Thyroid gland (tissue), 4 donors: ENCODE measurements at places on chromosomes 2 and 18. TPM values are rescaled to one million over a fixed set of nuclear protein-coding genes. Genes with fewer than 3 reads are reported as not detected.
A peak's percentile ranks its signal among the peaks of the same experiment; 100 is the strongest.

ALPP gene
- not detected for total RNA-seq

- H3K36me3 ChIP-seq: no peaks in the 10 kb centered on the region
- H3K27me3 ChIP-seq: no peaks in the 10 kb centered on the region
- H3K4me1 ChIP-seq: peaks cover 6% of the 10 kb centered on the region
- H3K4me3 ChIP-seq: no peak overlapping the region
- DNase-seq: peak; percentile 76
Measured at GRCh38 chr18:10035281-10035991, 121.6 kb downstream of the VAPA start.

DNA sequence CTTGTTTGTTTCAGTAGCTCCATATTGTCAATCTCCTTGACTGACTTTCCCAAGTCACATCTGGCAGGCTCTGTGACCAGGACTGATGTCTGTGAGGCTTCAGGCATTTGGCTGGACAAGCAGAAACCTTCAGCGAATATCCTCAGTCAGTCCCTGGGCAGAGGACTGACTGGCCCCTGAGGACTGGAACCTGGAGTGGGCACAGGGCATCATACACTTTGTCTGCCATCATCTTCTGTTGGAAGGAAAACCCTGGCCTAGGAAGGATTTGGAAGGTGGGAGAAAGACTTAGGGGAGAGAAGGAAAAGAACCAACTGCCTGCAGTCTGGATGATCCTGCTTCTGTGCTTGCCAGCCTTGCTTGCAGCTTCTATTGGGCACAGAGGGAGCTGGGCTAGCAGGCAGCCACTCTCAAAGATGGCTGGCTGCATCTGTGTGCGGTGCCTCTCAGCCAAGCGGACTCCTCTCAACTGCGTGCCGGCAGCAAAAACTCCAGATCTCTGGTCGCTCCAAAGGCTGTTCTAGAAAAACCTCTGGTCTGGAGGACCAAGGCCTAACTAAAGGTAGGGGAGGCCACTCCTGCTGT lies 126.8 kb downstream of the MARCHF4 start:
- no peaks in the 10 kb centered on the region for H3K36me3 ChIP-seq
- DNase-seq: no peak
- no peaks in the 10 kb centered on the region for H3K4me1 ChIP-seq
- no peak overlapping the region for H3K27ac ChIP-seq
- H3K4me3 ChIP-seq: no peak overlapping the region
- H3K27me3 ChIP-seq: no peaks in the 10 kb centered on the region

DNA sequence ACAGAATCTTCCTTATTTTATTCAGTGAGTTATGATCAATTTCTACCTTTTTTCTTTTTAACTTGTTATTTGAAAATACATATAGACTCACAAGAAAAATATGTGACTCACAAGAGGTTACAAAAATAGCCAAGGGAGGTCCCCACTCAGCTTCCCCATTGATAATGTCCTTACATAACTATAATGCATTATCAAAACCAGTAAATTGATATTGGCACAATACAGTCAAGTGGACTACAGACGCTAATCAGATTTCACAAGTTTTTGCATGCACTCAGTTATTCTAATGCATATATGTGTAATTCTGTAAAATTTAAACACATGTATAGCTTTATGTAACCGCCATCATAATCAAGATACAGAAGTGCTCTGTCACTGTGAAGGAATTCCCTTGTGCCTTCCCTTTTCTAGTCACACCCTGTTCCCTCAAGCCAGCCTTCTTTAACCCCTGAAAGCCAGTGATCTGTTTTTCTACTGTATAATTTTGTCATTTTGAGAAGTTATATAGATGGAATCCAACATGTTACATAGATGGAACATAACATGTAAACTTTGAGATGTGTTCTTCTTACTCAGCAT lies 118.4 kb downstream of the ALMS1 start:
- H3K4me3 ChIP-seq: no peak overlapping the region
- DNase-seq: no peak
- H3K27ac ChIP-seq: no peak overlapping the region
- H3K27me3 ChIP-seq: no peaks in the 10 kb centered on the region
- H3K4me1 ChIP-seq: no peaks in the 10 kb centered on the region

GRCh38 chr2:182594286-182594685 lies 121.8 kb upstream of the DNAJC10 start:
- no peaks in the 10 kb centered on the region for H3K36me3 ChIP-seq
- no peak for DNase-seq
- H3K27ac ChIP-seq: no peak overlapping the region
- no peak overlapping the region for H3K4me3 ChIP-seq
- H3K27me3 ChIP-seq: no peaks in the 10 kb centered on the region

DNA sequence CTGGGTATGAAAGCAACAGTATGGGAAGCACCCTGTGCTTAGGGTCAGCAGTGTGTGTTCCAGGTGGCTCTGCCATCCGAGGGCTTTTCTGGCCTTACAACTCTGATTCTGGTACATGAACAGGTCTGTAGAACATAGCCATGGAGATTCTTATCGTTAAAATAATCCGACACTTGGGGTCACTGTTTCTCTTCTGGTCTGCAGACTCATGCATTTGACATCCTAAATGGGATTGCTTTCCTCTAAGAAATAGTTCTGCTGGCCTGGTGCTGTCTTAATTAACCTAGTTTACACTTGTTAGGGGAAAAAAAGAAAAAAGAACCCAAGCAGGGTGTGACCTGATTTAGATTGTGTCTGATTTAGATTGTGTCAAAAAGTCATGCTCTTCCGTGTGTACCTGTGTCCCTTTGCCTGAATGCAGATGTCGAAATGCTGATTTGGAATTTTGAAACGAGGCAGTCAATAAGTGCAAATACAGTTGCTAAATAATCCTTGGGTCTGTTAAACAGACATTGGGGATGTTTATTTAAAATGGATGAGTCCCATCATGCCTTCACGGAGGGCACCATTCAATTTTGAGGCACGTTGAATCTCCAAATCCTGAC lies 59.6 kb downstream of the TRPM8 start:
- no peaks in the 10 kb centered on the region for H3K27me3 ChIP-seq
- no peak overlapping the region for H3K27ac ChIP-seq
- H3K36me3 ChIP-seq: no peaks in the 10 kb centered on the region
- H3K4me3 ChIP-seq: no peak overlapping the region
- no peak for DNase-seq

DNA sequence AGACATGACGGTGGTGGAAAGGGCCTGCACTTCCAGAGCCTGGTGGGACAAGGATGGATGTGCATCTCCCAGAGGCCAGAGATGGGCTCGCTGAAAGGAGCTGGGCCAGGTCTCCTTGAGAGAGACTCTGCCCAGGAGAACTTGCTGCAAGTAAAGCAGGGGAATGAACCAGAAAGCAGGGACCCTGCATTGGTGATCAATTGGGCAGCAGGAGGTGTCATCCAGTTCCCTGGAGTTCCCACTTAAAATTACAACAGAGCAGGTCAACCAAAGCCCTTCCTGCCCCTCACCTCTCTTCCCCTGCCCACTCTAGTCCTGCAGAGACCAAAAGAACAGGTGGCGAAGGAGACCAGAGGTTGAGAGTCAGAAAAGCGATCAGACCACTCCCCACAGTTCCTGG lies 69.7 kb upstream of the CAB39 start:
- H3K4me3 ChIP-seq: no peak overlapping the region
- peaks cover 10% of the 10 kb centered on the region for H3K4me1 ChIP-seq
- H3K27me3 ChIP-seq: no peaks in the 10 kb centered on the region
- DNase-seq: no peak
- H3K27ac ChIP-seq: no peak overlapping the region

HK2 gene
- 41.0 TPM for total RNA-seq

TBR1 gene
- not detected for total RNA-seq

HS6ST1 gene
- 27.1 TPM for total RNA-seq

IL1RN gene
- 1.3 TPM for total RNA-seq

EVA1A gene
- 19.8 TPM for total RNA-seq

DNA sequence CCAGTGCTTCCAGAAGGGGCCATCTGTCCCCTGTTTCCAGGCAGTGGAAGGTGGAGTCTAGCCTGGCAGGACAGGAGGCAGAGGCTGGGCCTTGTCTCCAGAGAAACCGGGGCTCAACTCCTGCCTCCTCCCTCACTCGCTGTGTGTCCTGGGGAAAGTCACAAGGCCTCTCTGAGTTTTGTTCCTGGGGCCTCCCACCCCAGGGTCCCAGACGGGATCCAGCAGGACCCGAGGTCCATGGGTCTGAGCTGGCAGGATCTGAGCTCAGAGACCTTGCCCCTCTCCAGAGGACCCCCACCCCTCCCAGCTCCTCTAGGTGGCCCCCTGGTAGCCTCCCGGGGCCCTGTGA lies 72.2 kb upstream of the TAF1B start:
- H3K27me3 ChIP-seq: no peaks in the 10 kb centered on the region
- H3K4me1 ChIP-seq: no peaks in the 10 kb centered on the region
- H3K36me3 ChIP-seq: no peaks in the 10 kb centered on the region
- H3K27ac ChIP-seq: no peak overlapping the region

GATA6 gene
- total RNA-seq: 15.9 TPM

GREB1L gene
- 28.9 TPM for total RNA-seq

- no peak for DNase-seq
- no peaks in the 10 kb centered on the region for H3K4me1 ChIP-seq
- no peaks in the 10 kb centered on the region for H3K36me3 ChIP-seq
- no peak overlapping the region for H3K4me3 ChIP-seq
- H3K27me3 ChIP-seq: no peaks in the 10 kb centered on the region
Measured at GRCh38 chr2:230602562-230603230, 109.9 kb upstream of the CAB39 start.

GRCh38 chr2:174772472-174772801 lies 8.2 kb upstream of the CHRNA1 start:
- H3K36me3 ChIP-seq: no peaks in the 10 kb centered on the region
- no peak overlapping the region for H3K27ac ChIP-seq
- no peaks in the 10 kb centered on the region for H3K27me3 ChIP-seq
- DNase-seq: no peak
- H3K4me3 ChIP-seq: no peak overlapping the region
- H3K4me1 ChIP-seq: peaks cover 8% of the 10 kb centered on the region

MC4R gene
- total RNA-seq: not detected

GRCh38 chr18:9709304-9709877 lies 1.3 kb downstream of the RAB31 start:
- peak overlapping the region; percentile 91 for H3K4me3 ChIP-seq
- no peaks in the 10 kb centered on the region for H3K36me3 ChIP-seq
- H3K27me3 ChIP-seq: no peaks in the 10 kb centered on the region
- no peak for DNase-seq
- H3K4me1 ChIP-seq: peaks cover 48% of the 10 kb centered on the region
- peak overlapping the region; percentile 60 for H3K27ac ChIP-seq

- DNase-seq: no peak
- no peaks in the 10 kb centered on the region for H3K4me1 ChIP-seq
- no peaks in the 10 kb centered on the region for H3K27me3 ChIP-seq
- no peak overlapping the region for H3K27ac ChIP-seq
- no peak overlapping the region for H3K4me3 ChIP-seq
Measured at GRCh38 chr18:49749563-49749962, 63.8 kb downstream of the ACAA2 start.

DNA sequence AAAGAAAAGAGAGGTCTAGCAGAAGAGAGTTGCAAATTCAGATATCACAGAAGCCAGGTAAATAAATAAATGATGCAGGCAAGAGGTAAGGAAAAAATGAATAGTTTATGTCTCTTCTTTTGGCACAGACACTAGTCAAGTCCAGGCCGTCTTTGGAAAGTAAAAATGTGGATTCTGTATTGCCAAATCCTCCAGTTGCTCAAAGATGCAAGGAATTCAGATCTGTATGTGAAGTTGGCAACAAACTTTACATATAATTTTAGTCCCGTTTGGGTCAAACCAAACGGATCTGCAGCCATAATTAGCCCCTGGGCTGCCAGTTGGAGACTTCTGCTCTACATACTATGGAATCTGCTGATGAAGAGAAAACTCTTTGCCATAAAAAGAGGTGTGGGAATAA lies 200.5 kb upstream of the RND3 start:
- H3K36me3 ChIP-seq: no peaks in the 10 kb centered on the region
- H3K4me1 ChIP-seq: no peaks in the 10 kb centered on the region
- no peak overlapping the region for H3K4me3 ChIP-seq
- no peak for DNase-seq
- H3K27me3 ChIP-seq: no peaks in the 10 kb centered on the region

- DNase-seq: no peak
- no peak overlapping the region for H3K27ac ChIP-seq
- no peaks in the 10 kb centered on the region for H3K27me3 ChIP-seq
Measured at GRCh38 chr2:209956271-209956670, 46.2 kb upstream of the RPE start.

ADD2 gene
- total RNA-seq: 1.9 TPM

GRCh38 chr2:24813691-24814137 lies 20.5 kb downstream of the CENPO start:
- H3K4me1 ChIP-seq: no peaks in the 10 kb centered on the region
- H3K27me3 ChIP-seq: no peaks in the 10 kb centered on the region
- no peak overlapping the region for H3K27ac ChIP-seq
- H3K36me3 ChIP-seq: no peaks in the 10 kb centered on the region
- no peak overlapping the region for H3K4me3 ChIP-seq

DNA sequence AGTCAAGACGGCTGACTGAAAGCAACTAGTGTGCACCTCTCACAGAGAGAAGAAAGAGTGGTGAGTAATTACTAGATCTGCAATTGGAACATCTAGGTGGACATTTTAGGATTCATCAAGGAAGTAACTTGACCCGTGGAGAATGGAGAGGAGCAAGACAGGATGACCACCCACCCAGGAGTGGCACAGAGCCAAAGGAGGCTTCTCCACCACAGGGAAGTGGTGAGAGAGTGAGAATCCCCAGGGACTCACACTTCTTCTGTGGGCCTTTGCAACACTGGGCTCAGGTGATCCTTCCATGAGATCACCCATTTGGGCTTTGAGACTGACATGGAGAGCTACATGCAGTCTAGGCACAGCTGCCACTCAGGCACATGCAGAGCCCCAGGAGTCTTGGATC lies 132.8 kb upstream of the GALNT5 start:
- H3K27me3 ChIP-seq: no peaks in the 10 kb centered on the region
- no peaks in the 10 kb centered on the region for H3K36me3 ChIP-seq
- no peak overlapping the region for H3K27ac ChIP-seq
- H3K4me3 ChIP-seq: no peak overlapping the region
- no peaks in the 10 kb centered on the region for H3K4me1 ChIP-seq

FMNL2 gene
- total RNA-seq: 52.4 TPM

DSEL gene
- total RNA-seq: 8.2 TPM

TTN gene
- total RNA-seq: 10.1 TPM

DNA sequence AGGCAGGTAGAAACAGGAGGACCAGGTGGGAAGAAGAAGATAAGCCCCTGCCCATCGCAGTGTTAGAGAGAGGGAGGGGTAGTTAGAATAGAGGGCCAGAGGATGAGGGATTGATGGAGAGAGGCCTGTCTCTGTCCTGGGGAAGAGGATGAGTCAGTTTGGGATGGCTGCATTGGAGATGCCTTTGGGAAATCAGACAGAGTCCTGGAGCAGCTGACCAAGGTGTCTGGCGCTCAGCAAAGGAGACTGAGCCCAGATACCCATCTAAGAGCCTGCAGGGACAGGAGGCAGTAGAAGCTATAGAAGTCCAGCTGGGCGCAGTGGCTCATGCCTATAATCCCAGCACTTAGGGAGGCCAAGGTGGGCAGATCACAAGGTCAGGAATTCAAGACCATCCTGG lies 177.8 kb upstream of the HAAO start:
- H3K27ac ChIP-seq: no peak overlapping the region
- no peaks in the 10 kb centered on the region for H3K27me3 ChIP-seq
- H3K4me3 ChIP-seq: no peak overlapping the region
- DNase-seq: no peak
